ENCODE measurements at places on chromosomes 3 and 15.

GRCh38 chr3:188097791-188098190, 56.2 kb upstream of the LPP start:
- DNase-seq, result peak; percentile 65

DNA sequence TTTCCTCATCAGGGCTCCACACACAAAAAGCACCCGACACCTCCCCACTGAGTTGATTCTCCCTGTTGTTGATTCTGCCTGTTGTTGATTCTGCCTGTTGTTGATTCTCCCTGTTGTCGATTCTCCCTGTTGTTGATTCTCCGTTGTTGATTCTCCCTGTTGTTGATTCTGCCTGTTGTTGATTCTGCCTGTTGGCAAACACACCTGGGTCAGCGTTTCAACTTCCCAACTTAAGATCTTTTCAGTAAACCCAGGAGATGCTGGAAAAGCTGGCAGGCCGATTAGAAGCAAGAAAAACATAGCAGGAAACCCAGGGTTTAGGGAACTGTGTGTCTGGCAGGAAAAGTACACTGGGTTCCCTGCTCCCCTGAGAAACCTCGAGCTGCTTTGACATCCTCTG, 47.9 kb downstream of the TNK2 start:
- DNase-seq, result no peak

DNA sequence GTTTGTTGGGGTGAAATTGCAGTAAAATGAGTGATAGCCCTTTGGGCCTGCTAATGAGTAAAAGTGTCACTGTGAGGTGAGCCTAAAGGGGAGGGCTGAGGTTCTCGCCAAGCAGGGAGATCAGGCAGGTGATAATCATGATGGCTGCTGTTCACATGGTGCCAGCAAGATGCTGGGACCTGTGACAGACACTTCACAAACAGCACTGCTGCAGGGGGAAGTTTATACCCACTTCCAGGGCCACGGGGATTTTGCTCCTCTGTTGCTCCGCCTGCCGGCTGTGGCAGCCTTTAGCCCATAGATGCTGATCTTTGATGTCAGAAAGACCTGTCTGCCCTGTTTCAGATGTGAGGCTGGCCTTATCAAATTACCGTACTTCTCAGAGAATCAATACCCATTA, 96.7 kb downstream of the SV2B start:
- no peak for DNase-seq

DNA sequence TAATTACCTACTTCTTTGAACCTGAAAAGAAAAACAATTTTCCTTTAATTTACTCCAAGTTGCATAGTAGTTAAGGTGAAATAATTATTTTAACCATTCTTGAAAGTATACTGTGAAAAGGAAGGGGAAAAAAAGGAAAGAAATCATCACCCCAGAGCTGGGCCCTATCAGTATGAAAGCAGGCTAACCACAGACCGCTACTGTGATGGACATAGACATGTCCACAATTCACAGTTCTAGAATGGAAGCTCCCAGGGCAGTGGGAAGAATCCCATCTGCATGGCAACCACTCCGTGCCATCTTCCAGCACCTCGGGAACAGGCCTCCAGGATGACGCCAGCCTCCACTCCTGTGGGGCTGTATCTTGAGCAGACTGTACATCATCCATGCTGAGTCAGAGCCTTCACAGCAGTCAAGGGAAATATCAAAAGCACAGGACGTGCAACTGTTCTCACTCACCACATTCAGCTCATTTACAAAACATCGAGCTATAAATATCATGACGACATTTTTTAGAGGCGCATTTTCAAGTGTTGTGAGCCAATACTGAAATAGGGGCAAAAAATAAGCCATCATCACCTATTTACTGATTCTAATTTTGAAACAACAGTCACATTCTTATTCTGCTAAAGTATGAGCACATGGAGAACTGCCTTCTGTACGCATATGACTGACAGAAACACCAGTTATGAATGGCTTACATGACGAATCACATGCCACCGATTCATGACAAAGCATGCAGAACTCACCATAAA, 119.7 kb downstream of the SNRK start:
- DNase-seq, result peak; percentile 53

- no peak for DNase-seq
These were observed 58.8 kb downstream of the TUBGCP4 start for GRCh38 chr15:43429687-43430086.

DNA sequence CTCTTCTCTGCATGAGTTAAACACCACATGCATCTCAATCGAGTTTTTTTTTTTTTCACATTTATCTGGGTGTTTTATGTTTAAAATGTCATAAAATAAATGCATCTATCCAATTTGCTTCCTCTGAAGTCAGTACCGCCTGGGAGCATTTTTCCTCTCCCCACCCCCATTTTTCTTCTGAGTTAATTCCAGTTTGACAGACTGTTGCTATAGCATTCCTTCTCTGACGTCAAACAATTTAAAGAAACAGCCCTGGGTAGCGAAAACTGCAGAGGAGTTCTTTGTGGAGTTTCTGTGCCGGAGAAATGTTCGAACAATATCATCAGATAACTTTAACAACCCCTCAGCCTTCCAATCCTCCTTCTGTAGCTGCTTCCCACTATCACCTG, 900 bp upstream of the GNB4 start:
- no peak for DNase-seq

GRCh38 chr15:67036775-67037555, 28.4 kb upstream of the SMAD3 start:
- DNase-seq, result no peak

- DNase-seq, result no peak
These were observed 32.5 kb downstream of the ARHGEF3 start for GRCh38 chr3:56769116-56769707.

DNA sequence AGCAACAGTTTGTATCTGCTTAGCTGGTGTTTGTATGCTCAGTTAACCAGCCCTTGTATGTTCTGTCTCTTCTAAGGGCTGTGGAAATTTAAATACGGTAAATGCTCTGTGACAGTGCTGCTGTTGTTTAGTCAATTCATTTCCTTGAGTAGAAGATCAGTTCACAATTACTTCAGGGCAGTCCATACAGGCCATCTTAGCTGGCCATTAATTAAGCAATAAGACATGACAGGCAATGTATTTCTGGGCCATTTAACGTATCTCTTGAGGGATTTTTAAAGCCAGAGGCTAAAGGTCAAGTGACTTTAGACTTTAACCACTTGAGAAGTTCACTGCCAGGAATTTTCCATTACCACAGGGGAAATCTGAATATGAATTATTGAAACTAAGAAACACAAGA, 351.8 kb downstream of the ZIC1 start:
- no peak for DNase-seq

- no peak for DNase-seq
These were observed 37.6 kb downstream of the ADAMTS9 start for GRCh38 chr3:64650096-64650622.

- no peak for DNase-seq
These were observed 1522.7 kb downstream of the OTOL1 start for GRCh38 chr3:163019260-163019659.

DNA sequence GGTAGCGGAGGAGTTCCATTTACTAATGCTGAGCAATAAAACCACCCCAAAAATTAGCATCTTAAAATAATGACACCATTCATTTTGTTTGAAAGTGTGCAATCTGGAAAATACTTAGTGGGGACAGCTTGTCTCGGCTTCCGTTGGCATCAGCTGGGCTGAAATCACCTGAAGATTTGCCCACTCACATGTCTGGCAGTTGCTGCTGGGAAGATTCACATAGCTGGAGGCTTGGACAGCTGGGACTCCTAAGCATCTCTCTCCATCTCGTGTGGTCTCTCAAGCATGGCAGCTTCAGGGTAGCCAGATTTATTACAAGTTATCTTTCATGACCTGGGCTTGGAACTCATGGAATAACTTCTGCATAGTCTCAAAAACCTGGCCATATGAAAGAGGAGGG, 38.4 kb upstream of the BFSP2 start:
- no peak for DNase-seq

GRCh38 chr3:168877899-168878298, 782.2 kb upstream of the GOLIM4 start:
- no peak for DNase-seq

DNA sequence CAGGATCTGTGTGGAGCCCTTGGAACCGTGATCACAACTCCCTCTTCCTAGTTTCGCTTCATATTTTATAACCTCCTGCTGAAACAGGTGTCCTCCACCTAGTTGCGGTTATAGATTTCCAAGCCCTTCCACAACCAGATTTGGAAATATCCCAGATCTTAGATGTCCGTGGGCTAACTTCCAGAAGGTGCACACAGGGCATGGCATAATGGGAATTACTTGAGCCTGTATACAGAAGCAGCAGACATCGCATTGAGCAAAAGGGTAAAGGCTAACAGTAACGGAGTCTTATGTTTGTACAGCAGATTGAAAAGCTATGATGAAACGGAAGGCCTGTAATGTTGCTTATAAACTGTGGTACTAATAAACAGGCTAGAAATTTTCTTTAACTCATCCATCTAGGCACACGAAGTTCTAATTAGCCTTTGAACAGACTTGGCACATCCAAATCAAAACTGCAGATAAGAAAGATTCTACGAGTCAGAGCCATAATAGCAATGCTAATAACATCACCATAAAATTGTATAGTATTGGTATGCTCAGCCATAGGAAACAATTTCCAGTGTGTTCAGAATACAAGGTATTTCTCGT, 1.2 kb upstream of the USF3 start:
- DNase-seq, result peak; percentile 10

DNA sequence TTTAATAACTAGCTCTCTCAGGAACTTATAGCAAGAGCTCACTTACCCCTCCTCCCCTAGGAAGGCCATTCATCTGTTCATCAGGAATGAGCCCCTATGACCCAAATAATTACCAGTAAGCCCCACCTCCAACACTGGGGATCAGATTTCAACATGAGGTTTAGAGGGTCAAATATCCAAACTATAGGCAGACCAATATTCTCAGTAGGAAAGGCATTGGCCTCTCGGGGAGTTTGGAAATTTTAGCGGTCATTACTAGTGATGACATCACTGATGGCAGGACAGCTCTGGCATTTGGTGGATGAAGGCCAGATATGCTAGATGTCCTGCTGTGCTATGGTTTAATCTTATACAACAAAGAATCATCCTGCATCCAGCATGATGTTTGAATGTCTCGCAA, 15.2 kb upstream of the CD47 start:
- no peak for DNase-seq

- no peak for DNase-seq
These were observed 88.2 kb downstream of the GMPS start for GRCh38 chr3:155958676-155959075.

- no peak for DNase-seq
These were observed 804.1 kb upstream of the LMCD1 start for GRCh38 chr3:7697548-7697947.

All from GDM1 (cell line).